ENCODE measurements at places on chromosomes 2 and 18.

- DNase-seq, result no peak
These were observed 391.7 kb downstream of the PTPRM start for GRCh38 chr18:7958897-7959146.

DNA sequence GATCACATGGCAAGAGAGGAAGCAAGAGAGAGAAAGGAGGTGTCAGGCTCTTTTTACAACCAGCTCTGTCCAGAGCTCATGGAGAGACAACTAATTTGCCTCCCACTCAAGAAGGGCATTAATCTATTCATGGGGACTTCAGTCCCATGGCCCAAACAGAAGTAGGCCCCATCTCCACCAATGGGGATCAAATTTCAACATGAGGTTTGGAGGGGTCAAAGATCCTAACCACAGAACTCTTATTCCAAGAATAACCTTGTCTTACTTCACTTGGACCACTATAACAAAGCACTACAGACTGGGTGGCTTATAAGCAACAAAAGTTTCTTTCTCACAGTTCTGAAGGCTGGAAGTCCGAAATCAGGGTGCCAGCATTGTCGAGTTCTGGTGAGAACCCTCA, 31.8 kb downstream of the GRB14 start:
- DNase-seq, result no peak

- DNase-seq, result no peak
These were observed 344.8 kb upstream of the HS6ST1 start for GRCh38 chr2:128663371-128664050.

DNA sequence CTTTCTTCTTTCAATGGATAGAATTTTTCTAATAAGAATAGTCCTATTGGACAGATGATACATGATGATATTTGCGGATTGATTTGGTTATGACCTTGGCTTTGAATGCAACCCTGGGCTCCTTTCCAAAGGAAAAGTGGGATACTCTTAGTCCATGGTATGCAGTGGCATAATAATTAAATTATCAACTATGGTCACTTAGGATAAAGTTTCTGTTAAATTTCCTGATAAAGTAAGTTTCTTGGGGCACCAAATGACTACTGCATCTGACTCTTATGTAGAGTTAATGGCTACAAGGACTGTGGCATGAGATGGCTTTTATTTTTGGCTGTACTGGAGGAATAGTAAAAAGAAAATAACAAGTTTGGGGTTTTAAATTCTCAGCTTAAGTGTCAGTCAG, 126.7 kb downstream of the QPCT start:
- DNase-seq, result no peak
